Motor neuron (in vitro differentiated cells): ENCODE measurements at places on chromosomes 1 and 21.
A peak's percentile ranks its signal among the peaks of the same experiment; 100 is the strongest.

DNA sequence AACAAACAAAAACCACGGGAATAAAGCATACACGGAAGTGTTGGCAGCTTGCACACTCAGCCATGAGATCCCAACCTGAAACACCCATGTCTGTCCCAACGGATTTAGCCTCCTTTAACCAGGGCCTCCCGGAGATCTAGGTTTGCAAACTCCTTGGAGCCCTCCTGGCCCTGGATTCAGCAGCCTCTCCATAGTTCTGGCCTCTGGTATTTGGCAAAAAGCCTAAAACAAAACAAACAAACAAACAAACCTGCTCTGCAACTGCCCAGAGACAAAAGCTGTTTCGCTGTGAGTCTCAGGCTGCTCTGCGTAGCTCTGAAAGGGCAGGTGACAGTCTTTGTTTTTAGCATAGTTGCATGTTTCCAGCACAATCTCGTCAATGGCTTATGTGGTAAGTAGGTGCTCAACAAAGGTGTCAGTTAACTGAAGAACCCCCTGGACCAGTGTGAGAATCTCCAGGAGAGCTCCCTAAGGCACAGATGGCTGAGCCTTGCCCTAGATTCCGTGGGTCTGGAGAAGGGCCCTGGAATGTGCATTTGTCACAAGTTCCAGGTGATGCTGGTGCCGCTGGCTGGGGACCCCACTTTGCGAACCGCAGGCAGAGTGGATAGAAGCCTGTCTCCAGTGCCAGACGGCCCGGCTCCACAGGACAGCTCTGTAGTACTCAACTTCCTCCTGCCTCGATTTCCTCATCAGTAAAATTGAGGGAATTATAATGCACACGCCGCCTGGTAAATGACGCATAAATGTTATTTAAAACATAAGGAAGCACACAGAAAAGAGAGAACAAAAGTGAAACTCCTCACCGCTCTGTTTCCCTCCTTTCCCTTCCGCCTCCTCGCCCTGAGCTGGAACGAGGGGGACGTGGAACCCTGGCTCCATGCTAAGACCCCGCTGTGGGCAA is 86.2 kb downstream of the RIPK4 start:
- no peak for ATAC-seq

DNA sequence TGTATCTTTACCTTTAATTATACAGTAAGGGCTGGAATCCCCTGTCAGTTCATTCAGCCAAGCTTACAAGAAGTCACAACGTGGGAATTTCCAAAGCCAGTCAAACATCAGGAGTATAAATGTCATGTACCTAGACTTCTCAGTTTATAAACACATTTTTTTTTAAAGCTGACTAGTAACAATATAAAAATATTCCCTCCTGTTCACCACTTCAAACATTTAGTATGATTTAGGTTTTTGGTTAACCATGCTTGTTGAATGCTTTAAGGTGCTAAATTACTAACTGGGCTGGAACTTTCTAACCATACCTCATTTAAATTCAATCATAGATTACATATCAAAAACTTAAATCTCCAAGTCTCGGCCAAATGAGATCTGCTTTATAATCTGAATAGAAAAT is 44.0 kb downstream of the JAK1 start:
- no peak for ATAC-seq

DNA sequence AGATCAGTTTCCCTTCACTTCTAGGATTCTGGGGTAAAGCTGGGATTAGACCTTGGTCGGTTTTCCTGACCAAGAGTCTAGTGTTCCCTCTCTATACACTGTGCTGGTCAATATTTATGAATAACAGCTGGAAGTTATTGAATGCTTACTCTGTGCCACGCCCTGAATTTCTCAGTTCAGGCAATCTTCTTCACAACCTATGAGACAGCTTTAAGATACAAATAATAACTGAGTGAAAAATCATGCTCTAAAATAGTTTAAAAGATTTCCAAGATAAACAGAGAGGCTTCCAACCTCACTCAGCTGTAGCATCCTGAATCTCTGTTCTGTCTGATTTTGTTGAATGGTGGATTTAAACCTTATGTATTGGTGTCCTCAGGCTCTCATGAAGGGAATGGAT is 72.2 kb downstream of the GNG12 start:
- no peak for ATAC-seq

- no peak for ATAC-seq
These were observed 109.0 kb downstream of the TMEM53 start for GRCh38 chr1:44565259-44565750.

DNA sequence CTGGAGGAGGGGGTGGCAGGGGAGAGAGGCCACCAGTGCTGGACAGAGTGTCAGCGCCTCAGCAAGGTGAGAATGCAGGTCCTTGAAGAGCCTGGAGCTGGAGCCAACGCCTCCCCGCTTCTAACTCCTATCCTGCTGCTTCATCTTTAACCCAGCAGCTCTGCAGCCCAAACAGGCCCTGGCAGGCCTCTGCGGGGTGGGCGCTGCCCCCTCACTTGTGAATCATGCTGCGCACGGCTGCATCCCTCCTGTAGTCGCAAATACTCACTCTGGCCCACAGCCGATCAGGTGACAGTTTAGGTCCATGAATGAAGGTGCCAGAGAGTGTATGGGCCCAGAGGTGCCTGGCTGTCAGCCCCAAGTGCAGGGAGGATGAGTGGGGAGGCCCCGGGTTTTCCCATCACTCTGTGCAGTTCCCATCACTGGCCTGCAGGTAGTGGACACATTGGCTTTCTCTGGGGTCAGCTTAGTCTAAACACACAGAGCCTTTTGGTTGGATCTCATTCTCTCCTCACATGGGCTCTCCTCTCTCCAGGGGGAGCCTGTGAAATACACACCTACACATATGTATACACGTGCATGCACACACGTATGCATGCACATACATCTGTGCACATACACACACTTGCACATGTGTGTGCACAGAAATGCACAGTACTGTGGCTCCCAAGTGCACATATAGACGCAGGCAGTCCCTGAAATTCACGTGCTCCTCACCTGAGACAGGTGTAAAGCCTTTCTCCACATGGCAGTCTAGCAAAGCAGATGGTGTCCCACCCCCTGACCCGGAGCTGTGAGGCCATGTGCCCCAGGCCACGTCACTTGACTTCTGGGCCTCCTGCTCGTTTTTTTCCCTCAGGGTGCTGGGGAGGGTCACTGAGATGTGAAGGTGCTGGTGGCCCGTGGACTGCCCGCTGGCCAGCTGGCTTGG is 52.0 kb downstream of the TRIM11 start:
- ATAC-seq = no peak

DNA sequence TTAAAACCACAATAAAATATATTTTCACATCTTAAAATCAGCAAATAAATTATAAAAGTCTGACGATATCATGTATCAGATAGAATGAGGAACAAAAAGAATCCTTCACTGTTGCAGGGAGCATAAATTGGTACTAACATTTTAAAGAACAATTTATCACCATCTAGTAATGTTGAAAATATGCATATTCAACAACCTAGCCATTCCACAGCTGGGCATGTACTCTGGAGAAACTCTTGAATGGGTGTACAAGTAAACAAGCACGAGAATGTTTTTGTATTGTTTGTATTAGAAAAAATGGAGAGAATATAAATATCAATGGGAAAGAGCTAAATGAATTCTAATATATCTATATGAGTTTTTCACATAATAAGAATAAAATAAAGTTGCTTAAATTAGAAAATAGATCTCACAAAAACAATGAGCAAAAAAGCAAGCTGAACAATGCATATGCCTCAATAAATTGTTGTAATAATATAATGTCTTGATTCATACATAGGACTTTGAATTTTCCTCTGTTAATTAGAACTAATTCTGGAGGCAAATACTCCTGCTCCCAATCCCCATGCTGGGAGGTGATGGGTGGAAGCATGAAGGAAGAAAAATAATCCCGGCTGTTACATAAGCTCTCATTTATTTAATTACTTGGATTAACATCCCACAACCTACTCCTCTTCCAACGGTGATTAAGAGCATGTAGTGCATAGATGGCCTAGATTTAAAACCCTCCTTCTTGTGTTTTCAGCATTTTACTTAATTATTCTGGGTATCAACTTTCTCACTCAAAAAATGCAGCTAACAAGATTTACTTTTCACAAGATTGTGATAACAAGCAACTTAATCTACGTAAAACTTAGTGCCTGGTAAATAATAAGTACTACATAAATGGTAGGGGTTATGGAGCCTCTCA is 5.5 kb upstream of the FMO2 start:
- no peak for ATAC-seq

GRCh38 chr1:108878678-108879077 is 1.9 kb downstream of the GPSM2 start:
- ATAC-seq = no peak

- ATAC-seq = no peak
These were observed 106.0 kb downstream of the RAVER2 start for GRCh38 chr1:64850846-64851245.

- ATAC-seq = no peak
These were observed 17.8 kb upstream of the PTGFR start for GRCh38 chr1:78472851-78473496.

DNA sequence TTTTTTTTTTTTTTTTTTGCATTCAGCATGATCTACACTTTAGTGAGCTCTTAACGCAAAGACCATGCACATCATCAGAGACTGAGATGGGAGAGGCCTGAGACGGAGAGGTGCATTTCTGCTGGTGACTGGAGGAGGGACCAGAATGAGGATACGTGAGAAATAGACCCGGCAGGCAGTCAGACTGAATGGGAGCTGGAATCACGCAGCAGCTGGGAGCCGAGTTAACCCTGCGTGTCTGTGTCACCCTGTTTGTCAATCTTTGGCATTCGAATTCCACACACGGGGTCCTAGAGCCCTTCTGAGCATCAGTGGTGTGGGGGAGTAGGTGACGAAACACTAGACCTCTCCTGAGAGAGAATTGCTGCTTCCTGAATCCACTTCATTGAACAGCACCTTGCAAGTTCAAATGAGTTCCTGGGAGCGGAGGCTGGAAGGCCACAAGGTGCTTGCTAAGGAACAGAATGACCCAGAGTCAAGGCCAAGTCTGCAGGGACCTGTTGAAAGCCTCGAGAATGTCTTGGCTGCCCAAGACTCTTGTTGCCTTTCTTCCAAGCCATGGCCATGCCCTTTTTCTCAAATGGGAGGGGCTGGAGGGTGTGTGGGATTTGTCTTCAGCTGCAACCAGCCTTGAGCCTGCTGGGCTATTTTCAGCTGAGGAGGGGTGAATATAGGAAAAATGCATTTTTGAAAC is 123.3 kb downstream of the CNIH3 start:
- ATAC-seq = no peak

DNA sequence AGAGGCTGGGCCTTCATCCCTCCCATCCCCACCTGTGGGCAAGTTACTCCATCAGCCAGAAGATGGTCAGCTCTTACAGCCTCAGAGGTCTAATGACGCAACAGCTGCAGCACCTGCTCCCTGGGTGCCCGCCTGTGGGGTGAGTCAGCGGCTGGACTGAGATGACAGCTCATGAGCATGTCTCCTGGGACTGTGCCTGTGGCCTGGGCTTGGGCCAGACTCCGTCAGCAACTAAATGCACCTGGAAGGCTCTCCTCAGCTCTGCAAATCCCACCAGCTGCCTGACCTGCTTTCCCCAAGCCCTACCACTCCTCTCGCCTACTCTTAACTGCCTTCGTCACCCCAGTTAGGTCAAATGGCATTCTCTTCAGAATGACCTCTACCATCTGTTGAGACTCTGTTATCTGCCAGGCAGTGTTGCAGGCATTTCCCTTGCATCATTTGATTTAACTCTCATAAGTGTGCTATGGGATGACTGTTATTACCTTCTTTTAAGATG is 47.7 kb downstream of the ETS2 start:
- peak; percentile 79 for ATAC-seq

DNA sequence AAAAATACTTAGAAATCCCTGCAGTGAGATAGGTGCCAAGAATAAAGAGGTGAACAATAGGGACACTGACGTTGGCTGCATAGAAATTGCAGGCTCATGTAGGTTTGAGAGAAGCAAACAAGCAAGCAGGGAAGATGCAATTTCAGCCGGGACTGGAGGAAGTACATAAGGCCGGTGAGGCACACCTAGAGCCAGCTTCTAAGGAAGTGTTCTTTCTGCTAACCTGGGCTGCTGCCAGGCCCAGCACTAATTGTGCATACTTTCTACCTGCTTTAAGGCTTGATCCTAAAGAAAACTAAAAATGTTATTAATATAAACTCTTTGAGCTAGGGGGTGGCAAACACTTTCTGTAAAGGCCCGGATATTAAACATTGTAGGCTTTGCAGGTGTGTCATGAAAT is 71.0 kb downstream of the LMO4 start:
- no peak for ATAC-seq

DNA sequence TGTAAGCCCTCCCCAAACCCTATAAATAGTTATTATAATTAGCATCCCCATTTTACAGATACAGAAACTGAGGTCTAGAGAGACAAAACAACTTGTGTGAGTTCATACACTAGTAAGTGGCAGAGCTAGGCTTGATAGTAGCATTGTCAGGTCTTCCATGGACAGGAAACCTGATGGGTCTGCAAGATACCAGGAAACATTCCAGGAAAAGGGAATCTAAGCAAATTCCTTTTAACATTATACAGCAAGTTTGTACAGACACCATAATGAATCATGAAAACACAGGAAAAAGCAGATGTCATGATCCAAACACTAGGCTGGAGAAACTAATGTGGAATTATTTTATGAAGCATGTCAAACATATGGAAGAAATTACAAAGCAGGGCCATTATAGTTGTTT is 89.1 kb upstream of the KCNK2 start:
- ATAC-seq = no peak

- no peak for ATAC-seq
These were observed 32.8 kb downstream of the SLC37A1 start for GRCh38 chr21:42546433-42546832.

DNA sequence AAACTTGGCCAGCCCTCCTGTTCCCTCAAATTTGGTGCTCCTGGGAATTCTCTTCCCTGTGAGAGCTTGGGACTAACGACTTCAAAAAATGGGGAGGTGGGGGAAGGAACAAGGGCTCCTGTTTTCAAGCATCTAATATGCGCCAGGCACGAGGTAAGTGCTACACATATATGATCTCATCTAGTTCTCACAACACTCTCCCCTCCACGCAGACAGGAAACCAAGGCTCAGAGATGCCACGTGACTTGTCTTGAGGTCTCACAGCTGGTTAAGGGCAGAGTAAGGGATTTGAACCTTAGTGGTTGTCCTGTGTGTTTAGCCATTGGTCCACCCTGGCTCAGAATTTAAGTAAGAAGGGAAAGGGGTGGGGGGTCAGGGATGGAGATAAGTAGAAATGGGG is 125.9 kb downstream of the DMRTB1 start:
- no peak for ATAC-seq

DNA sequence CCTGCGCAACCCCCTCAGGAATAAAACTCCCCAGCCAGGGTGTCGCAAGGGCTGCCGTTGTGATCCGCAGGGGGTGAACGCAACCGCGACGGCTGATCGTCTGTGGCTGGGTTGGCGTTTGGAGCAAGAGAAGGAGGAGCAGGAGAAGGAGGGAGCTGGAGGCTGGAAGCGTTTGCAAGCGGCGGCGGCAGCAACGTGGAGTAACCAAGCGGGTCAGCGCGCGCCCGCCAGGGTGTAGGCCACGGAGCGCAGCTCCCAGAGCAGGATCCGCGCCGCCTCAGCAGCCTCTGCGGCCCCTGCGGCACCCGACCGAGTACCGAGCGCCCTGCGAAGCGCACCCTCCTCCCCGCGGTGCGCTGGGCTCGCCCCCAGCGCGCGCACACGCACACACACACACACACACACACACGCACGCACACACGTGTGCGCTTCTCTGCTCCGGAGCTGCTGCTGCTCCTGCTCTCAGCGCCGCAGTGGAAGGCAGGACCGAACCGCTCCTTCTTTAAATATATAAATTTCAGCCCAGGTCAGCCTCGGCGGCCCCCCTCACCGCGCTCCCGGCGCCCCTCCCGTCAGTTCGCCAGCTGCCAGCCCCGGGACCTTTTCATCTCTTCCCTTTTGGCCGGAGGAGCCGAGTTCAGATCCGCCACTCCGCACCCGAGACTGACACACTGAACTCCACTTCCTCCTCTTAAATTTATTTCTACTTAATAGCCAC is 696 bp downstream of the TGFB2 start:
- peak; percentile 71 for ATAC-seq
